ENCODE measurements at places on chromosomes 3 and 15.

DNA sequence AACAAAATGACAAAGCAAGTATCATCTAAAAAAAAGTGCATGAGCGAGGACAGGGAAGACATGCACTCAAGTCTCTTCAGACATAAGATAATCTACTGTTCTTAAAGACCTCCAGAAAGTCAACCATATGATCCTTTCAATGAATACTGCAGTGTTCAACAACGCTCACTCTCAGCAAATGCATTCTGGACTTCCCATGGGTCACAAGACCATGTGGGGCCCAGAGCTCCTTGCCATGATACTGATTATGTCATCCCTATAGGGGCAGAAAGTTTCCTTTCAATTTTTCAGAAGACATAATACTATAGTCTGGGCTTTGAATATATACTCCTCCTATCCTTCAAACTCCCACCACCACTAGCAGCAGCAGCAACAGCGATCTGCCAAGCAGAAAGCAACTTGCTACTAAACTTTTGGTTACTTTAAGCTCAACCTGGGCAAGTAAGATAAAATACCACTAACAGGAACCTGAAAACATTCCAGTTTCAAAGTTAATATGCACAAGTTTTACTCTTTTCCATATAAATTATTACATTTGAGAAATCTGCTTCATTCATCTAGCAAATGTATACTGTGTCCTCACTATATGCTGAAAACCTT lies 143.5 kb downstream of the ADAM10 start:
- no peak for DNase-seq

DNA sequence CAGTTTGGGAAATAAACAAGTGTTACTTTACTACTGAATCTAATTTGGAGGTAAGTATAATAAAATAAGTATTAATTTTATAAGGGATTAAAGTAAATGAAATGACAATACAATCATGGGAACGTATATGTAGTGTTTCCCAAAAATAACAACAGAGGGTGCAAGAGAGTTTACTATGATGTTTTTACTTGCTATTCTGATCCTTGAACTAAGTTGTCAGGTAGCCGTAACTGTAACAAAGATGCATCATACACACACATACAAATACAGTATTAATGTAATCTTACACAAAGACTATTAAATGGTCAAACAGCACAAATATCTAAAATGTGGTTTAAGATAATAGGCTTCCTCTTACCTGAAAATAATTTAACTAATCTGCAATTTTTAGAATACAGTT lies 311.4 kb downstream of the TBC1D5 start:
- DNase-seq: no peak

DNA sequence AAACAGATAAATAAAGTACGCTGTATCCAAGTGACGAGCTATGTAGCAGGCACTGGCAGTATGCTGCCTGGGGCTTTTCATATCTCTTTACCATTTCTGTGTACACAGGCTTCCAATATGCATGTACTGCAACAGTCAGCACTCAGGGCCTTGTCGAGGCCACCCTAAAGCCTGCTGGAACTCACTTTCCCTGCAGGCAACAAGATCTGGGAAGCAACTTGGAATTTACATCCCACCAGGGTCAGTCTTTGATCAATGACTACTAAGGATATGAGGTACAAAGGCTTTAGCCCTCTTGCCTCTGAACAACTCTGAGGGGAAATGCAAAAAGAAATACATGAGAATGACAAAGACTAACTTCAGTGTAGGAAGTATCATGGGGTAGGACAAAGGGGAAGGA lies 101.8 kb upstream of the ARL6 start:
- DNase-seq: no peak

GRCh38 chr3:141945726-141946485 lies 69.5 kb downstream of the ATP1B3 start:
- DNase-seq: no peak

- no peak for DNase-seq
Measured at GRCh38 chr3:59717679-59718205, 667.9 kb upstream of the CFAP20DC start.

DNA sequence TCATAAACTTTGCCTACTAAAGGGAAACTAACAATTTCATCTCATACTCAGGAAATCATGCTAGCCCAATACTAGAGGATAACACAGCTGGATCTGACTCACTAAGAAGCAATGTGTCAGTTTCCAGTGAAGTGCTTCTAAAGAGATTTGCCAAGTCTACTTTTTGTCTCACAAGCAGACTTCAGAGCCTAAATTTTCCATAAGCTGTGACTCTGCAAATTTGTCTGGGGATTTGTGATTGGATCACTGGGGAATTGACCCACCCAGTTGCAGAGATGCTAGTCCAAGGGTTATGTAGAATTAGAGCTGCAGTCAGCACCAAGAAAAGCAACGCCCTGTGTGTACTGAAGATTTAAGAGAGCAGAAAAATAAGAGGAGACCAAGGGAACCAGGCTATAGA lies 647.1 kb downstream of the NTRK3 start:
- no peak for DNase-seq

GRCh38 chr3:171606151-171606751 lies 146.0 kb upstream of the TNIK start:
- DNase-seq: no peak

DNA sequence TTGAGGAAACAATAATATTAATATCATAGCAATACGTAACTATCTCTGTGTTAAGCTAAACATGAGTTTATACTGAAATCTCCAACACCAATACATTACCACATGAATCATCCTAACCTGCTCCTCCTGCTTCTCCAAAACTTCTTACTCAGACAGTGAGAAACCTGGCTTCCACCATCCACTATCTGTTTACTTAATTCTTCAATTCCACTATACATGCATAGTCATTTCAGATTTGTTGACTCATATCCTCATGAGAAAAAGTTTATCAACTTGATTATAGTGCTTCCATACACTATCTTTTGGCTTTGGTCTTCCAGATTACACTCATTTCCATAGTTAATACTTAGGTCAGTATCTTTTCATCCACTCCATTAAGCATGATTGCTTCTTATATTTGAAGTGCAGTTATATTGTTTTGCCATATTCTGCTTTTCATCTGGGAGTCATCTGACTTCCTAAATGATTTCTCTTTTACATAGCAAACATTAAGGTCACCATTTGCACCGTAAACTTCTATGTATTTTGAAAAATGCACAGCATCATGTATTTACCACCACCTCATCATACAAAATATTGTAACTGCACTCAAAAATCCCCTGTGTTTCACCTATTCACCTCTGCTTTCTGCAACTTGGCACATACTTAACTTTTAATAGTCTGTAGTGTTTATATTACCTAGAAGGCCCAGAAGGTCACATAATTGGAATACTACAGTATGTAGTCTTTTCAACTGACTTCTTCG lies 970.6 kb downstream of the DIPK2A start:
- DNase-seq: no peak

GRCh38 chr3:102576651-102577050 lies 141.8 kb downstream of the ZPLD1 start:
- no peak for DNase-seq

- DNase-seq: no peak
Measured at GRCh38 chr15:89307046-89307587, 27.5 kb downstream of the POLG start.
